Calu3 (cell line): ENCODE measurements at places on chromosomes 12 and 14.

DNA sequence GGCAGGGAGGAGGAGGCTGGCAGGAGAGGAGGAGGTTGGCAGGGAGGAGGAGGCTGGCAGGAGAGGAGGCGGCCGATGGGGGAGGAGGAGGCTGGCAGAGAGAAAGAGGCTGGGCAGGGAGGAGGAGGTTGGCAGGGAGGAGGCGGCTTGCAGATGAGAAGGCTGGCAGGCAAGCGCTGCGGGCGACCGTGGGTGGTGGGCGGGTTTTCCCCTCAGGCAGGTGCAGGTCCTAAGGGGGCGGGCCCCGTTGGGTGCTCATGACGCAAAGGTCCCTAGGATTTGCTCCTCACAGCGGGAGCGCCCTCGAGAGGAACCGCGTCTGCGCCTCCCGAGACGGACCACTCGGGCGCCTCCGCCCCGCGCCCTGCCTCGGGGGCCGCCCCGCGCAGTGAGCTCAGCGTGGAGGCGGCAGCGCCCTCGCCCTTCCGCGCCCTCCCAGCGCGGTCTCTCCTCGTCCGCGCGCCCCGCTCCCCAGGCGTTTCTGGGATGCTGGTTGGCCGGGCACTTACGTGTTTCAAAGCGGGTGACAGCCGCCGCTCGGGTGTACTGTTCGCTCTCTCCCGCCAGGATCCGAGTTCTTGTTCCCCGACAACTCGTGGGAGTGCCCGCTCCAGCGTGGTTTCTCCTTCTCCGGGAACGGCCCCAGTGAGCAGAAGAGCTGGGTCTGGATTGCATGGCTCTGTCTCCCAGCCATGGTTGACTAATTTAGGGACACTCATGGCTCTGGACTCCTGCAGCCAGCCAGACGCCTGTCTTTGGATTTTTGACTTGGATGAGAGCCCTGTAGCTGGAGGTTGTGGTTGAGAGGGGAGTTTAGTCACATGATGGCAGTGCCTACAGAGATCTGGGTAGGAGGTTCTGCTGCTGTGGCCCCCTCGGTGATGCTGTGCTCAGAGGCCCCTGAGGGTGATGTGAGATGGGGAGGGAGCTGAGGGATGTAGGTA lies 64.1 kb upstream of the PPP4R3A start:
- no peaks in the 10 kb centered on the region for H3K27me3 ChIP-seq
- peak overlapping the region; percentile 86 for H3K4me3 ChIP-seq
- peak; percentile 88 for DNase-seq

GRCh38 chr14:102215071-102215470 lies 75.4 kb downstream of the WDR20 start:
- H3K27ac ChIP-seq: no peak overlapping the region
- H3K4me3 ChIP-seq: no peak overlapping the region
- DNase-seq: no peak
- H3K4me1 ChIP-seq: no peaks in the 10 kb centered on the region
- H3K27me3 ChIP-seq: no peaks in the 10 kb centered on the region

DNA sequence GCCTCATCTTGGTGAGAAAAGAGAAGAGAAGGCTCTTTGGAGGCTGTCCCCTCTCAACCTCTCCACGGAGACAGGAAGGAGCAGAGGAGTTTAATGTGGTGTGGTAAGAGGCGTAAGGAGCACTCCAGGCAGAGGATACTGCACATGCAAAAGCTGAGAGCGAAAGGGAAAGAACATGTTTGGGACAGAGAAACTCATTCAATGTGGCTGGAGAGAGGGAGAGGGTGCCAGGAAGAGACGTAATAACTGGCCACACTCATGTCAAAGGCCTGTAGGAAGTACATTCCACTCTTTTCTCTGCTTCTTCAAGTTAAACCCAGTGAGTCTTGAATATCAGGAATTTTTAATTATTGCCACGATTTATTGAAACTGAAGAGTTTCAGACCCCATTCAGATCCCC lies 12.0 kb downstream of the VDR start:
- H3K27ac ChIP-seq: no peak overlapping the region
- no peak for DNase-seq
- H3K4me1 ChIP-seq: peaks cover 9% of the 10 kb centered on the region

DNA sequence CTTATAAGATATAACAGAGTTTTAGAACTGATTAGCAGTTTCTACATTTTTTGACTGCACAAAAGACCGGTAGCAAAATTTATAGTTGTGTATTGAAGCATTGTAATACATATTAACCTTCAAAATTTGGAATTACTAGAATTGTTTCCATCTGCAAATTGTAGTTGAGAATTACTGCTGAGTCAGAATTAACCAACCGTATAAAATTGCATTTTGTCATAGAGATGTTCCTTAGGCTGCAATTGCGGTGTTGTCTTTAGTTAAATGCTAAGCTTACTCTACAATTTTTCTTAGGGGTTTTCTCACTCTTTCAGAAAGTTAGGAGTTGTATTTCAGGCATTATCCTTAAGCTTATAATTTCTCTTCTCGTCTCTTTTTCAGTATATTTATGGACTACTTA lies 132.2 kb downstream of the PLEKHA5 start:
- no peak for DNase-seq
- peaks cover 4% of the 10 kb centered on the region for H3K36me3 ChIP-seq
- no peak overlapping the region for H3K4me3 ChIP-seq
- no peaks in the 10 kb centered on the region for H3K27me3 ChIP-seq
- no peaks in the 10 kb centered on the region for H3K4me1 ChIP-seq
